ENCODE measurements at places on chromosomes 7 and 10.

DNA sequence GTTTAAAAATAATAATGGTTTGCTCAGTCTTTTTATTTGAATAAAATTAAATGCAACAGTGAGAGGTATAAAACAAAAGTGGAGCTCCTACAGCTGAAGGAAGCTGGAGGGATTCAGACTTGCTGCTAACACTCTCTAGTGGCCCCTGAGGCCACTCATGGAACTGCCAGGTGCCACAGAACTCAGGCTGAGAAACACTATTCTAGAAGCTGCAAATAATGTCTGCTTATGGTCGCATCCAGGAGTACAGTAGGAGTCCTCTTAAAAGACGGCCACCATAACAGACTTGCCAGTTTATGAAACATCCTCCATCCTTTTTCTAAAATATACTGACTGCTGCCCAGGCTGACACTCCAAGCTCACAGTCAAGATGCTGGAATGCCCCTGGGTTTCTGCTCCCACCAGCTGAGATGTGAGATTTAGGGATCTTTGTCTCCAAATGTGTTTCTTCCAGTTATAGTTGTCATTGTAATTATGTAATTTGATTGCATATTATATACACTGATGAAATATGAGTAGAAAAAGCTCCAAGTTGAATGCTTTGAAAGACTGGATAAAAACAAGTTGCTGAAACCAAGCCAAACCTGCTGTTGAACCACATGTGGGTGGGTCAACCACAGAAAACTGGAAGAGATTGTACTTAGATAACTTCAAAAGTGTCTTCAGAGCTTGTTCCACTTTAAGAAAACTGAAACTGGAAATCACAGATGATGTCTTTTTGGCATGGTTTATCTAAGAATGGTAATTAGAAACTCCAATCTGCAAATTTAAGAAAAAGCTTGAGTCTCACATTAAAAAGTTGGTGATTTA is 213.7 kb upstream of the AOAH start:
- DNase-seq, result no peak

DNA sequence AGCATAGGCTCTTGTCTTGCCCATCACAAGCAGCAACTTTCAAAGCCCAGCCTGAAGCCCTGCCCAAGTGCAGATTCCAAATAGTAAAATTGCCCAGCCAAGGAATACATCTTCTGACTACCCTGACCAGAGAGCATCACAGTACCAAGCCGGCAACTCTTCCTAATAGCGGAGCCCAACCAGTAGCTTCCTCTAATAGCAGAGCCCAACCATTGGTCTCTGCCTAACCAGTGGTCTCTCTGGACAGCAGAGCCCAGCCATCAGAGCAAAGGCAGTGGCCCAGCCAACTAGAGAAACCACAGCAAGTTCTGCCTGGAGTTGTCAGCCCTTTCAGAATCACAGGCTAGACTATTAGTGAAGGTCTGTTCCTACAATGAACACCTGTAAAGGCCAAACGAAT is 285.6 kb downstream of the HGF start:
- no peak for DNase-seq

GRCh38 chr10:102593804-102594079 is 50.5 kb upstream of the TRIM8 start:
- DNase-seq, result no peak

- no peak for DNase-seq
Observed at GRCh38 chr7:126370038-126370668, 882.6 kb downstream of the GRM8 start.

DNA sequence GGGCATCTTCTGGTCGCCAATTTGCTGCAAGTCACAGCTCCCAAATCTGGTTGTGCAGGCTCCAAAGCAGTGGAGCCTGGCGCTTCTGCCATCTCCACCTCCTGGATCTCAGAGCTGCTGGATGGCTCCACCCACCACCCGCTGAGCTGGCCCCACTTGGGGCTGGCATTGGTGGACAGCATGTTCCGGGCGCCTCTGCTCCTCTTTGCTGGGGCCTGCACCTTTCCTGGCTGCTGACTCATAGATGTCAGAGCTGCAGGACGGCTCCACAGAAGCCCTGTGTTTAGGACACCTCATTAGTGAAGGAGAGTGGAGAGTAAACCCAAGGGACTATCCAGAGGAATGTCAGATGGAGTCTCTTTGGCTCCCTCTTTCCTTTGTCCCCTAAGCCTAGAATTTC is 27.4 kb downstream of the MAPK8 start:
- no peak for DNase-seq

DNA sequence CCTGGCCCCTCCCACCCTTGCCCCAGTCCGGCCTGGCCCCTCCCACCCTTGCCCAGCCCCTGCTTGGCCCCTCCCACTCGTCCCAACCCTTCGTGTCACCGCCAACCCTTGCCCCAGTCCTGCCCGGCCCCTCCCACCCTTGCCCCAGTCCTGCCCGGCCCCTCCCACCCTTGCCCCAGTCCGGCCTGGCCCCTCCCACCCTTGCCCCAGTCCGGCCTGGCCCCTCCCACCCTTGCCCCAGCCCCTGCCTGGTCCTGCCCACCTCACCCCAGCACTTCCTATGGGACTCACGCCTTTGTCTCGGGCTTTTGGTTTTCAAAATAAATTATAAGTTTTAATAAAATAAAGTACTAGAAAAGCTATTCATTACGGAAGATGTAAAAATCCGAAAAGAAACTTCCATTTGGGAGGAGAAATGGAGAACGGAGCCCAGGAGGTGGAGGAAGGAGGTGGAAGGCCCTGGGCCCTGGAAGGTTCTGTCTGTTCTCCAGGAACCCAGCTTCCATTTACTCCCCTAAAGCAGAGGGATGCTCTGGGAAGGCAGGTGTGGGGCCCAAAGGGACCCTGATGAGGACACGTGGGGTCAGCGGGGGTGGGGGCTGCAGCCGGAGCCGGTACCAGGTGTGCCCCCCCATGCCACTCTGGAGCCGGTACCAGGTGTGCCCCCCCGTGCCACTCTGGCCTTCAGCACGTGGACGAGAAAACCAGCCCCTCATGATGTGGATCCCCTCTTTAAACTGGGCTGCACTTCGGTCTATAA is 52.2 kb downstream of the PWWP2B start:
- DNase-seq, result no peak

Measured in stimulated activated CD8-positive, alpha-beta memory T cell treated with anti-CD3 and anti-CD28 coated beads, Interleukin-7, amount 100 ng/mL, for 4 hours (primary cell).